ENCODE measurements at places on chromosomes 7 and 10.

- DNase-seq = no peak
These were observed 22.1 kb downstream of the CPEB3 start for GRCh38 chr10:92268748-92269147.

- DNase-seq = peak; percentile 96
These were observed 2.9 kb upstream of the HKDC1 start for GRCh38 chr10:69217119-69217754.

DNA sequence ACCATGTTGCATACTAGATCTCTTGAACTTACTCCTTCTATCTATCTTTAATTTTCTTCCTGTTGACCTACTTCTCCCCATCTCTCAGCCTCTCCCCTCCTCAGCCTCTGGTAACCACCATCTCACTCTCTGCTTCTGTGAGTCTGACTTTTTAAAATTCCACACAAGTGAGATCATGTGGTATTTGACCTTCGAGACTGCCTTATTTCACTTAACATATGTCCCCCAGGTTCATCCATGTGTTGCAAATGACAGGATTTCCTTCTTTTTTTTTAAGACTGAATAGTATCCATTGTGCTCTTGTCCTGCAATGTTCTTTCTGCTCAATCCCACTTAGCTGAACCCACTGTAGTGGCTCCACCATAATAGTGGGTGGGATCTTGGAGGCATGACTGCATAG, 51.4 kb upstream of the DNAJC1 start:
- no peak for DNase-seq

GRCh38 chr10:42149722-42150427, 488.5 kb downstream of the ZNF33B start:
- no peak for DNase-seq

GRCh38 chr10:92756201-92757065, 66.7 kb downstream of the HHEX start:
- DNase-seq = no peak

DNA sequence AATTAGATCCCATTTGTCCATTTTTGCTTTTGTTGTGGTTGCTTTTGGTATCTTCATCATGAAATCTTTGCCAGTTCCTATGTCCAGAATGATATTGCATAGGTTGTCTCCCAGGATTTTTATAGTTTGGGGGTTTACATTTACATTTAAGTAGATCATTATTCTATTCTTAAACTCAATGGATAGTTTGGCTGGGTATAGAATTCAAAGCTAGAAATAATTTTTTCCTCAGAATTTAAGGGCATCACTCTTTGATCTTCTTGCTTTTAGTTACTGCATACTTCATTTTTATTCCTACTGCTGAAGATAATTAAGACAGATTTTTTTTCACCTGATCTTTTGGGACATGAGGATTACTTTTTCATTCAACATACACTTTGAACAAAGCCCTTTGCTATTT, 29.8 kb downstream of the SFR1 start:
- no peak for DNase-seq

GRCh38 chr7:142894112-142894984, 8.8 kb upstream of the TRPV6 start:
- no peak for DNase-seq

DNA sequence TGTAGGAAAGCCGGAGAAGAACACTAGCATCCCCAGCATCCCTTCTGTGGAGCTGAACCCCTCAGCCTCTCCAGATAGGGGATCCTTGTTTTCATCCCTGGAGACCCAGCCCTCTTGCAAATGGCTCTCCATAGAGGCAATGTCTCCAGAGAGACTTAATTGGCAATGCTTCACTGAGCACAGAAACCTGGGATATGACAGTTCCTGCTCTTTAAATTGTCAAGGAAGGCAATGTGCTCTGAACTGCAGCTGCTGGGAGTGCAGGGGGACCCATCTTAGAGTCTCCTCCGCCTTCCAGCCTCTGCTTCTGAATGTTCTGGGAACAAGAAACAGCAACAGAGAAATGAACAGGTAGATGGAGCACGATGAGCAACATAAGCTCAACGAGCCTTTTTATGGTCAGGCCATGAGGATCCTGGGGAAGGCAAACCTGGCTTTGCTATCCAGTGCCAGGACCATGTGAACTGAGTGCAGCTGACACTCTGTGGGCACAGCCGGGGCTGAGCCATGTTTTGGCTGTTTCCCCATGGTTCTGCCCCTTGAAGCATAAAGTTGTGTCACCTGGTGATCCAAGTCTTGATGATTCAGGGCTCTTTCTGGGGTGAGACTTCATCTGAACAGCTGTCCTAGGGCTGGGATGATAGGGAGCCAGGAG, 481.0 kb downstream of the PLXNA4 start:
- DNase-seq = no peak

DNA sequence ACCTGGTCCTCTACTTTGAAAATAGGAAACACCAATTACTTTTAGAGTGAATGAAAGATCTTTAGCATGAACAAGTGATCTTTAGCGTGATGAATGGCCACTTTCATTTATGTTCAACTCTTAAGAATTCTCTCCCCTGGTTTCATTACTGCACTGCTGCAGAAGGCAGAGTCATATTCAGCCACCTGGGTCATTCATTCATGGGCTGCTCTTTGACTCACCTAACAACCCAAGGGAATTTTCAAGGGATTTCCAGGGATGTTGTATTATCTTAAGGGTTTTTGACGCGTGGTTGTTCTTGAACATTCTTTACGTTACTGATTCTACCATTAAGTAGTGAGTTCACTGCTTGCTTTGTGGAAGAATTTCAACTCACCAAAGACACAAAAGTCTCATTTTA, 87.3 kb upstream of the STK17A start:
- DNase-seq = no peak

GRCh38 chr10:59242991-59243390, 66.5 kb downstream of the PHYHIPL start:
- DNase-seq = no peak

DNA sequence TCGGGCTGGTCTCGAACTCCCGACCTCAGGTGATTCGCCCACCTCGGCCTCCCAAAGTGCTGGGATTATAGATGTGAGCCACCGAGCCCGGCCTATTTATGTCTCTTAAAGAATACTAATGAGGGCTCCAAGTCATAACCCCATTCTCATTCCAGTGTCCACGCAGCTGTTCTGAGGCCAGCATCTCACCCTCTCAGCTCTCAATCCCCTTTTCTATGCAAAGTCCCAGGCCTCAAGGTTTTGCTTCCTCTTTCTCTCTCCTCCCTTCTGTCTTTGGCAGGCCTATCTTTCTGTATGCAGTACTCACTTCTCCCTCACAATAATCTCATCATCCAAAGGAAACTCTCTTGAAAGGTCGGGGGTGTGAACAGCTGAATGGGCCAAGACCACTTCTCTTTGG, 28.0 kb upstream of the VSIR start:
- no peak for DNase-seq

- DNase-seq = no peak
These were observed 5.3 kb upstream of the HILPDA start for GRCh38 chr7:128450409-128450808.

Measured in SW480 (cell line).